Hematopoietic multipotent progenitor cell treated with erythropoietin and hydrocortisone succinate and interleukin-3 and kit ligand, for 8 days (in vitro differentiated cells): ENCODE measurements at places on chromosomes 16 and 17.

DNA sequence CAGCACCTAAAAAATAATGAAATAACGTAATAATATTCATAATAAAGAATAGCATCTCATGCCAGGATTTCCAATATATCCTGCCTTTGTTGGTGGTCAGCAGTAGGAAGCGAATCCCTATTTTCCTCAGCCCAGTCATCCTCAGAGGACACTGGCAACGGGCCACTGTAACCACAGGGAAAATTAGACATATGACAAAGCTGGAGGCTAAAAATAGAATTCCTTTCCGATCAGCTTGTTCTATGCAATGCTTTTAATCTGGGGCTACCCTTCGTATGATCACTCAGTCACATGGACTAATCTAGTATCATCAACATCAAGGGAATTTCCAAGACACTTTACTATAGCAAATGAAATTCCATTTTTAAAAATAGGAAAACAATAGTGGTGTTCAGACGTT lies 246.9 kb upstream of the KCNJ16 start:
- no peak for DNase-seq

DNA sequence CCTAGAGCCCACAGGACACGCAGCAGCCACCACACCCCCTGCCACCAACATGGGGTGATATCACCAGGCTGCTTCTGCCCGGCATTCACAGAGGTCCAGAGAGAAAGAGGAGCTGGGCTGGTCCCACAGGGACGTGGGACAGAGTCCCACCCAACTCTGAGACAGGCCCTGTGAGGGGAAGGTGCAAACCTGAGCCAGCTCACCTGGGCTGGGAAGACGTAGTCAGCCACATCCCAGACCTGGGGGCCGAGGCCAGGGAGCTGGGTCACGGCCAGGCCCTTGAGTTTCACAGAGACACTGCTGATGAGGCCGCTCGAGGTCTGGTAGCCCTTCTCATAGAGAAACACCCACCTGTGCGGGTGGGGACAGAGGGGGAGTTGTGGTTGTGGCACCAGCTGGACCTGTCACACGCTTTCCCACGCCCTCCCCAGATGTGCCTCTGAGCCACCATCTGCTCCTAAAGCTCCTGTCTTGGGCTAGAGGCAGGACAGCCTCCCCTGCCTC lies 11.2 kb downstream of the P2RX1 start:
- no peak for DNase-seq

- peak; percentile 54 for DNase-seq
Observed at GRCh38 chr17:45316434-45317110, at the start of gene MAP3K14. Gene MAP3K14 (minus strand): TSS chr17:45317020. CDS start chr17:45290745, 26,275 bp downstream.

- no peak for DNase-seq
Observed at GRCh38 chr17:5133311-5133710, 17.5 kb downstream of the USP6 start.

DNA sequence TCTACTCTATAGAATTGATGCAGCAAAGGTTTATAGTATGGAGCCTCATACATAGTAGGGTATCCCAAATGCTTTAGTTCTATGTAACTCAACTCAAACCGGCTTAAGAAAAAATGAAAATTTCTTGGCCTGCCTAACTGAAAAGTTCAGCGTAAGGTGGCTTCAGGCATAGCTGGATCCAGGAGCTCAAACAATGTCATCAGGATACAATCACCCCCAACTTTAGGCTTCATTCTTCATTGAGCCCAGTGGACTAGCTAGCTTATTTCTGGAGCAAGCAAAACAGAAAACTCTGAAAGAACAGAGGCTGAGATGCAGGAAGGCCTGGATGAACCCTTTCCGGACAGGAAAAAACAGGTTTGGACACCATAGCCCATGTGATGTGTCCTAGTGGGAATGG lies 147.5 kb upstream of the HS3ST4 start:
- DNase-seq = no peak

- DNase-seq = no peak
Observed at GRCh38 chr16:70686376-70687101, 686 bp upstream of the MTSS2 start.

DNA sequence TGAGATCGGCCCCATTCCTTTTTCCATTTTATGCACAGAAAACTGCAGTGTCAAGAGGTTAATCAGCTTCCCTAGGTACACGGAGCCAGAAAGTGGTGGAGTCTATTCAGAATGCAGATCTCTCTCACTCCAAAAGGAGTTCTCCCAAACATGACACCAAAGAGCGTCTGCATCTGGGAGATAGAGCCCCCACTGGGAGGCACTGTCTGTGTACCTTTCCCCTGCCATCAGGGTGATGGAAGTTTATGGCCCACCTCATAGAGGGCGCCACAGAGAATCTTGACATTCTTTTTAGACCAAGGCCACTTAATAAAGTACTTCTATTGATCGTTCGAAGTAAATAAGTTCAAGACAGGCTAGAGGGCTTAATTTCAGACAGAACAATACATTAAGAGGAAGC lies 493.7 kb upstream of the ERCC4 start:
- peak; percentile 22 for DNase-seq

- DNase-seq = peak; percentile 3
Observed at GRCh38 chr16:79163691-79164387, 436.7 kb downstream of the MAF start.

- DNase-seq = no peak
Observed at GRCh38 chr17:43591779-43592562, 45.8 kb upstream of the ETV4 start.

GRCh38 chr16:4828567-4829321 lies 18.3 kb downstream of the GLYR1 start:
- no peak for DNase-seq

DNA sequence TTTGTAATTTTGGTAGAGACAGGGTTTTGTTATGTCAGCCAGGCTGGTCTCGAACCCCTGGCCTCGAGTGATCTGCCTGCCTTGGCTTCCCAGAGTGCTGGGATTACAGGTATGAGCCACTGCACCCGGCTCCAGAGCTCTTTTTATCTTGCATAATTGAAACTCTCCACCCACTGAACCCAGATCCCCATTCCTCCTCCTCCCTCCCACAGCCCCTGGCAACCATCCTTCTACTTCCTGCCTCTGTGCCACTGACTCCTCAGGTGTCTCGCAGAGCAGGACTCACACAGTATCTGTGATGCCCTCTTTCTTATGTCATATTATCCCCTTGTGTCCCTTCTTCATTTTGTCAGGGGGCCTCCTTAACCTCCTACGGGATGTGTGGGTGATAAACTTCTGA lies 340.7 kb downstream of the SLC39A11 start:
- no peak for DNase-seq

DNA sequence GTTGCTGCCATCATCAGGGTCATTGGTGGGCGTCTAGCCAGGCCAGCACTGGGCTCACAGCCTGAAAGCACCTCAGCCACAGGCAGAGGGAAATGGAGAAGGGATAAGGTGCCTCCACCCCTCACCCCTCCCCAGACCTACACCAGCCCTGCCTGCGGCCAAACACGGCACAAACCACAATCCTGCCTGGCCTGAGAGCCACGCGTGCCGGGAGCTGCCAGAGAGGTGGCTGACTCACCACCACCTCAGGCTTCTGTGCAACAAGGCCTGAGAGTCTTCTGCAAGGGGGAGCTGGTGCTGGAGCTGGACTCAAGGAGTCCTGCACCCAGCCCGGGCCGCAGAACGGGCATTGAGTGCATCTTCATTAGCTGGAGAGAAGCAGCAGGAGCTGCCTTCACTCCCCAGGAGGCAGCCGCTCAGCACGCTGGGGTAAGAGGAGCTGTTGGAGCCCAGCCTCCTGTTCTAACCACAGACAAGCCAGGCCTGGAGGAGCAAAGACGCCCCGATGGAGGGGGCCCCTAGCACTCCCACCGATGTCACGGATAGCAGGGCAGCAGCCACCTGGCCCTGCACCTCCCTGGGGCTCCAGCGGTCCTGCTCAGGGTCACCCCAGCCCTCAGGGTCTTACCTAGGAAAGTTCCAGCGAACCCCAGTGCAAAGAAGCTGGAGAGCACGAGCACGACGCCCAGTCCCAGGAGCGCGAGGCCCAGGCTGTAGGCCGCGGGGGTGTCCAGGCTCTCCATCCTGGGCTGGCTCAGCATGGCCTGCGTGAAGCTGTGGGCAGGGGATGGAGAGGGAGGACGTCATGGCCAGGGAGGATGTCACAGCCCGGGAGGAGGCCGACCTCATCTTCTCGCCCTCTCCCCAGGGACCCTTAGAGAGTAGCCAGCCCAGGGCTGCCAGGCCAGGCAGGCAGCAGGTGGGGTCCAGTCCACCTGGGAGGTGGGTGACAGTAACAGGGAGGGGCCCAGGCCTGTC lies 16.0 kb upstream of the RASD1 start:
- peak; percentile 71 for DNase-seq

- no peak for DNase-seq
Observed at GRCh38 chr16:55302635-55303034, 21.4 kb upstream of the IRX6 start.

DNA sequence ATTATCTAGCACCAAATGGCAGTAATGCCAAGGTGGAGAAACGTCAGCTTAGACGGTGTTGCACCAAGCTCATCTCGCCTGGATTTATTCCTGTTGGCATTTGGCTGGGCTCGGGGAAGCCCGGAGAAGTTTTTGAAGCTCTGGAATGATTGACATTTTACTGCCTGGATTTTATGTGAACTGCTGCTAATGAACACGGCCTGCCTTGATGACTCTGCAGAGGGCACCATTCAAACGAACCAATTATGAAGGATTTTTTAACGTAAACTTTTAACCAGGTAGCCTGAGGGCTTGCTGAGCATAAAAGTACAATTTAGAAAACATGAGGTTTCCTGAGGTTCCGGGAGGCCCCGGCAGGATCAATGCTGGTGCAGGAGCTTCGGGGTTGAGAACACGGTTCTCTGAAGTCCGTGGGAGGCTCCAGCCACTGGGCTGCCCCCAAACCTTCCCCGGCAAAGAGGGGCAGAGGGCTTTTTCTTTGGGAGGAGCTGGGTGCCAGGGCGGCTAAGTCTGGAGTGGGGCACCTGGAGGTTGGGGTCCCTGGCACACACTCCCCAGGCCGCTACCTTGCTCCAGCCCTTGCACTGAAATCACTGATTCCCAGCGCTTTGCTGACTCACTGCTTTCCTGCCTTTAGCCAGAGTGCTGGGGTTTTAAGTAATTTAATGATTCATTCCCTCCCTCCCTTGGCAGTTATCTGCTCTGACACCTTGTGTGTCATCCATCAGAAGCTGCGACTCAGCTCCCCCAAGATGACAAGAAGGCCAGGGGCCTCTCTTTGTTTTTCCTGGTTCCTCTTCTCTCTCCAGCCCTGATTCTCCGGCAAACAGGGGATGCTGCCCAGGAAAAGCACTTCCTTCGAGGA lies 161.2 kb upstream of the IRX3 start:
- DNase-seq = peak; percentile 47

DNA sequence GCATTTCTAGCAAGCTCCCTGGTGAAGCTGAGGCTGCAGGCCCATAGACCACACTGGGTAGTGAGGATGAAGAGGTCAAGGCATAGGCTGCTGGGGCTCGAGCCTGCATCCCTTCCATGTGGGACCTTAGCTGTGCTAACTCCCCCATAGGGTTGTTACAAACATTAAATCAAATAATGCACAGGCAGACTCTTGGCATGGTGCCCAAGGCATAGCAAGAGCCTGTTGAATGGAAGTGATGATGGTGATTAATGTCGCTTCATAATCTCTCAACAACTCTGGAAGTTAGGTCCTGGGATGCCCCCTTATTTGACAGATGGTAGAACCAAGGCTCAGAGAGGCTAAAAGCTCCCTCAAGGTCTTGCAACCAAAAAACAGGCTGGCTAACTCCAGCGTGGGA lies 283.9 kb upstream of the EEF2KMT start:
- DNase-seq = no peak

DNA sequence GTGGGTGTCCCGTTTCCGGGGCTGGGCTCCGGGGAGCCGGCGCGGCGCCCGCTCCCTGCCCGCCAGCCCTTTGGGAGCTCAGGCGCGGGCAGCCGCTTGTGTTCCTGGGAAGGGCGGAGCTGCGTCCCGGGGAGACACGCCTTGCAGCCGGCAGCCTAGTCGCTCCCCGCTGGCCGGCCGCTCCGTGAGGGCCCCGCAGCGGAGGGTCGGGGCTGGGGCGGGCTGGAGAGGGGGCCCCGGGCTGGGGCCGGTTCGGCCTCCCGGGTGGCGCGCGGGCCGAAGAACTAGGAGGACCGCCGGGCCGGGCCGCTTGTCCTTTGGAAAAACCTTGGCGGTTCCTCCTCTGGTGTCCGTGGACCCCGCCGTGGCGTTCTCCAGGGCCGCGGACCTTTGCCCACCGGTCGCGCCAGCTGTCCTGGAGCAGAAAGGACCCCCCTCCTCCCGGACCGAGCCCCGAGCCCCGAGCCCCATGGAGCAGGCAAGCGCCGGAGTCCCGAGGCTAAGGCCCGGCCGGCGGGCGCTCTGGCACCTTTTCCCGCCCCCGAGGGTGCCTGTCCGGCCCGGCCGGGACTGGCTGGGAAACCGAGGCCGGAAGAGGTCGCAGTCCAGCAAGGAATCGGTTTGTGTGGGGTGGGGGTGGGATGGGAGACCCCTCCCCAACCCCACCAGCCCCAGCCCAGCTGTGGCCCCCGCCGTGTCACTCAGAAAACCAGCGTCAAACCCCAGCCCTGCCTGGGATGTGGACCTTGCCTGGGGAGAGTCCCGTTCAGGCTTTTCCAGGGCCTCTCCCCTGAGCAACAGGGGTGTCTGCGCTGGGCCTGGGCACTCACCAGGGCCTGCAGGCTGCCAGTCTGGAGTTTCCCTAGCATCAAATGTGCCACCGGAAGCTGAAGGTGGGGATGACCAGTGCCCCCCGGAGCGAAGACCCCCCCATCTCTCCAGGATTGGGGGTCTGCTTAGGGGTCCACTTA lies 6.8 kb upstream of the TBC1D3B start:
- DNase-seq = peak; percentile 53

DNA sequence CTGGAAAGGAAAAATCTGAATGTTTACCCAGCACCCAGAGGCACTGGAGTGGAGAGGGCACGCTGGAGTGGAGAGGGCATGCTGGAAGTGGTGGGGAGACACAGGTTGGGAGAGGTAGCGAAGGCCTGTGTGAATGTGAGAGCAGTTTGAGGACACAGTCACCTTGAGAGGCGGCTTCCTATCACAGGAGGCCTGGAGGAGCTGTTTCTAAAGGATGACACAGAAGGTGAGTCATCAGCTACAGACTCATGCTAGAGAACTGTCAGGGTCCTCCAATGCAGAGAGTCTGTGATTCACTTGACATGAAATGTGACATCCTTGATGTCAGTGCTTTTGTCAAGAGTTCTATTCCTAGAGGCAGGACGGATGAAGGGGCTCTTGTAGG lies 13.8 kb downstream of the CTRL start:
- no peak for DNase-seq

DNA sequence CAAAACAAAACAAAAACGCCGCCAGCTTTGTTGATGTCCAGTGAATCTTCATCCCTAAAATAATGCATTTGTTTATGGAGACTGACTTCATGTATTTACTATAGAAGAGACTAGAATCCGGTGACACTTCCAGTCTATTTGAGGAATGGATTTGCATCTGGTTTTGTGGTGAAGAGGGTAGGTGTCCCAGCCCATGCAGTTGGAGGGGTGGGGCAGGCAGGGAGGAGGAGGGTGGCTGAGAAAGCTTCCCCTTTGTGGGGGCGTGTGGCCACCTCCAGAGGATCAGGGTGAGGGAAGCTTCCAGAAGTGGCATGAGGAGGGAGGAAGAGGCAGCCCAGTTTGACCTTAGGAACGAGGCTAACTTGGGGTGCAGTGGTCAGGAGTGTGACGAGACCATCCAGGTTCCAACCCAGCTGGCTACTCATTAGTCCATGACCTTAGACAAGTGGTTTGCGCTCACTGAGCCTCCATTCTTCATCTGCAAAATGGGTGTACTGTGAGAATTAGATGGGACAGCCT lies 69.5 kb downstream of the CMIP start:
- DNase-seq = peak; percentile 43

- DNase-seq = no peak
Observed at GRCh38 chr17:12580640-12581039, 85.0 kb upstream of the MYOCD start.
